ENCODE measurements at places on chromosomes 1 and 21.

GRCh38 chr1:31180338-31180737 lies 59.3 kb downstream of the NKAIN1 start:
- no peak for DNase-seq

DNA sequence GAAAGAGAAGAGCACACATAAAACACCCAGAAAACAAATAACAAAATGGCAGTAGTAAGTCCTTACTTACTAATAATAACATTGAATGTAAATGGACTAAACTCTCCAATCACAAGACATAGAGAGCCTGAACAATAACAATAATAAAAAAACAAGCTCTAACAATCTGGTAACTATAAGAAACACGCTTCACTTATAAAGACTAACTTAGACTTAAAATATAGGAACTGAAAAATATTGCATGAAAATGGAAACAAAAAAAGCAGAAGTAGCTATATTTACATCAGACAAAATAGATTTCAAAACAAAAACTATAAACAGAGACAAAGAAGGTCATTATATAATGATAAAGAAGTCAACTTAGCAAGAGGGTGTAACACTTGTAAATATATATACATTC lies 83.1 kb upstream of the LYPLAL1 start:
- DNase-seq: no peak

GRCh38 chr1:159942632-159943277 lies 2.7 kb downstream of the IGSF9 start:
- DNase-seq: no peak

DNA sequence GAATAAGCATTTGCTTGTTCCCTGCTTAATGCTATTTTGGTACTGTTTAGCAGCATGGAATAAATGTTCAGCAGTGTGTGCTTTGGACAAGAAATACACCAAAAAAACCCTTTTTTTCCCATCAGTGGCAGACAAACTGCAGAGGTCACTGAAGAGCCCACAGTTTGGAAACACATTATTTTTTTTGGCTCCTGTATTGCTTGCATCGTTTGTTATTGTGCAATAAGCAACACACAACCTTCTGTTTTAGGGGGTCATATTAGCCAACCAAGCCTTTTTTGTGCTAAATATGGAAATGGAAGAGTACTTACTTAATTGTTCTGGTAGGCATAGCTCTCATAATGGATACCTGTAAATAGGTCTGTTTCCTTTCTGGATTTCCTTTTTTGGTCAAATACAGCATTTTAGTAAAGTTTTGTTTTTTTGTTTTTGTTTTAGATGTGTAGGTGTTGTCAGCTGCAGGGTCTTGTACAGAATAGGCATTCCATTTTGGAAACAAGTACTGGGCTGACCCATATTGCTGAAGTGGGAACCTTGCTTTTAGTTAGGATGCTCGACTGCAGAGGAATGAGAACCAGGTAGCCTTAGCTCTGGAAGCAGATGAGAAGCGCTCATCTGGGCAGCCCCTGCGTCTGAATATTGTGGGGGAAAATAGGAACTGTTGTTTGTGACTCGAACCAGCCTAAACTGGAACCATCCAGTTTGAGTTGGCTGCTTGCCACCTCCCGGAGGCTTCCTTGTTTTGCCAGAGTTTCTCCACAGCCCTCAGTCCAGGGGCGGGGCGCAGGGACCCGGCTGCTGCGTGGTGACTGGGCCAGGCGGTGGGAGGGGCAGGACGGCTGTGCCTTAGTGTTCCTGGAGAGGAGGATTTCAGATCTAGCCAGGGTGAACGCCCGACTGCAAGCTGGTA lies 38.4 kb downstream of the SPEN start:
- DNase-seq: peak; percentile 24

- no peak for DNase-seq
These were observed 23.9 kb upstream of the ABCA4 start for GRCh38 chr1:94144836-94145235.

GRCh38 chr1:46248122-46248920 lies 758 bp downstream of the RAD54L start:
- peak; percentile 65 for DNase-seq

DNA sequence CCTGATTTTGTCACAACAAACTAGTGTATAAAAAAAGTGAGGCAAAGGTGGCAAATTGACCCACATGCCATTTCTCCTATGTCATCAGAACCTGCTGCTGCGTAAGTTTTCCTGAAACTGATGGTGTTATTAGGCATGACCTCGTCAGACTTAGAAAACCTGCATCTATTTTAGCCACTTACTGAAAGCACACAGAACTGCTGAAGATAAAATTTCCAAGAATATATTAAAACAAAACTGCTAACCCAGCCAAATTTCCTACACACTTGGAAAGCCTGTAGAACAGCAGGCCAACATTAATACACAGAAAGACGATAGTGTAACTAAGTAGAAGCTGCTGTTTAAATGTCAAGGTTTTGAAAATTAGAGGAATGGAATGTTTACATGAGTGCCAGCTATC lies 674.5 kb upstream of the CXADR start:
- DNase-seq: no peak

GRCh38 chr1:16019644-16020277 lies 1.9 kb upstream of the HSPB7 start:
- DNase-seq: no peak

GRCh38 chr21:29513535-29513934 lies 214.8 kb downstream of the BACH1 start:
- no peak for DNase-seq

- DNase-seq: no peak
These were observed 13.7 kb downstream of the CD34 start for GRCh38 chr1:207897188-207897587.

- no peak for DNase-seq
These were observed 41.4 kb upstream of the COL6A2 start for GRCh38 chr21:46056450-46056903.

DNA sequence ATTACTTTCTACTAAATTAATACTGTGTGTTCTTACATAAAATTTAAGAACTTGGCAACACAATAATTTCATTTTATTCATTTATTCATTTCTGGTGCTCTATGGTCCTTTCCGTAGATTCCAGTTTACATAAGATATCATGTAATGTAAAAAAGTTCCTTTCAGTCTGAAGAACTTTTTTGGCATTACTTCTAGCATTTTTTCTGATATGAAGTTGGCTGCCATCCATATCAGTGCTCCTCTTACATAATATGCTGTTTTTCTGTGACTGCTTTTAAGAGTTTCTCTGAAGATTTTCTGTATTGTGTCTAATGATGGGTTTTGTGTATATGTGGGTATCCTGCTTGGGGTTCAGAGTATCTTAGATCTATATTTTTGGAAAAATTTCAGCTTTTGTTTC lies 34.8 kb downstream of the LIN9 start:
- no peak for DNase-seq

- DNase-seq: peak; percentile 83
These were observed at the start of gene TNFAIP8L2 for GRCh38 chr1:151156515-151156819. TNFAIP8L2 (plus strand) TSS chr1:151156649; CDS start chr1:151158698, 2,049 bp downstream.
